ENCODE measurements at places on chromosomes 13 and 19.
A peak's percentile ranks its signal among the peaks of the same experiment; 100 is the strongest.

- DNase-seq: no peak
Observed at GRCh38 chr19:18265582-18265981, 8.7 kb downstream of the IQCN start.

GRCh38 chr19:34230820-34231219, 23.5 kb upstream of the GARRE1 start:
- no peak for DNase-seq

GRCh38 chr19:50050406-50051227, 24.8 kb downstream of the ZNF473 start:
- peak; percentile 61 for DNase-seq

DNA sequence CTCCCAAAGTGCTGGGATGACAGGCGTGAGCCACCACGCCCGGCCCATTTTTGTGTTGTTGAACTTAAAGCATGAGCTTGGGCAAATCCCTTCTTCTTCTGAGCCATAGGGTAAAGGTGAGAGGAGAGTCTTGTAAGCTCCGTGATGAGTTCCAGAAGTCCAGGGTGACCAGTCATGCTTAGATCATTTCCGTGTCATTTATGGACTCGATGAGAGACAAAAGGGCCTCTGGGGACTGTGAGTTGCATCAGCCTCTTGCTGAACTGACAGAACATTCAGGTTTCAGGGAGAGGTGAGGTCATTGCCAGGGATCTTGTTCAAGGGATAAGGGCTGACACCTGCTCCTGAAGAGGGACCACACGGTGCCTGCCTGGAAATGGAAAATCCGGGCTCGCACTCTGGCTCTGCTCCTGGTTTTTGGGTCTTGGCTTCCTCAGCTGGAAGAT, 53.6 kb downstream of the GADD45B start:
- peak; percentile 28 for DNase-seq

- no peak for DNase-seq
Observed at GRCh38 chr13:76440568-76440967, 445.6 kb downstream of the KCTD12 start.
